ENCODE measurements at places on chromosomes 2 and 18.

DNA sequence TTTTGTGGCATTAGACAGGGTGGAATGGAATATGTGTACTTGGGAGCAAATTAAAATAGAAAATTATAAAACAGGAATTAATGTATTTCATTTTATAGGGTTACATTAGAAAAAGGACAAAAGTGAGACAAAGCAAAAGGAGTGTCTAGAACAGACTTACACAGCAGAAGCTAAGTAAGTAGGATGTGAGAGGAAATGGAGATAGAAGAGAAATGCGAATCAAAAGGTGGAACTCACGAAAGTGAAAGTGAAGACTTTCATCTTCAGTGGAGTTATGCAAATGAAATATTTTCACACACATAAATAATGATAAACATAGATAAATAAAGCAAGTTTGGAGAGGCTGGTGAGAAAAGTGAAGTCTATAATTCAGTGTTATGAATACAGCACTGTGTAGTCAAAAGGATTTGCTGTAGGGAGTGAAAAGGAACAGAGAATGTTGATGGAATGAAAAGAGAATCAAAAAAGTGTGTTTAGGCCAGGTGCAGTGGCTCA lies 94.8 kb downstream of the DLGAP1 start:
- DNase-seq = no peak

DNA sequence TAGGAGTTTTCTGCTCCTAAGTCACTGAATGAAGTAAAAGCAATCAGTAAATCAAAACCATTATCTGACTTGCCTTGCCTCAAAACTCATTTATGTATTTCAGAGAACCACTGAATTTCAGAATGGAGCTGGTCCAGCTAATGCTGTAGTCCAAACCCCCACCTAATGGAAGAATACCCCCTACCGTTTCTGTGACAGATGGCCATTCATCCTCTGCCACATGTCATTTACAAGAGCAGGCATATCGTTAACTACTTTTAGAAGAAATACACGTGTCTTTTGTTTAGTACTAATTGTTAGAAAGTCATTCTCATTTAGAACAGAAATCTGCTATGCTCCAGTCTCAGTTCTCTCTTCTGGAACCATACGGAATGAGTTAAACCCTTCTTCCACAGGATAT lies 12.8 kb upstream of the GALNT5 start:
- no peak for DNase-seq

GRCh38 chr18:25990473-25990872 lies 99.9 kb downstream of the SS18 start:
- DNase-seq = no peak

- DNase-seq = no peak
Observed at GRCh38 chr2:187078297-187078696, 229.3 kb upstream of the ZSWIM2 start.

GRCh38 chr18:5298156-5298852 lies 2.8 kb upstream of the ZBTB14 start:
- no peak for DNase-seq

- no peak for DNase-seq
Observed at GRCh38 chr18:37385846-37386778, 179.5 kb downstream of the CELF4 start.

- no peak for DNase-seq
Observed at GRCh38 chr18:76885001-76885400, 62.6 kb downstream of the ZNF236 start.

- no peak for DNase-seq
Observed at GRCh38 chr2:216392018-216392562, 19.8 kb upstream of the MARCHF4 start.

- no peak for DNase-seq
Observed at GRCh38 chr2:209556354-209556961, 132.6 kb downstream of the MAP2 start.

DNA sequence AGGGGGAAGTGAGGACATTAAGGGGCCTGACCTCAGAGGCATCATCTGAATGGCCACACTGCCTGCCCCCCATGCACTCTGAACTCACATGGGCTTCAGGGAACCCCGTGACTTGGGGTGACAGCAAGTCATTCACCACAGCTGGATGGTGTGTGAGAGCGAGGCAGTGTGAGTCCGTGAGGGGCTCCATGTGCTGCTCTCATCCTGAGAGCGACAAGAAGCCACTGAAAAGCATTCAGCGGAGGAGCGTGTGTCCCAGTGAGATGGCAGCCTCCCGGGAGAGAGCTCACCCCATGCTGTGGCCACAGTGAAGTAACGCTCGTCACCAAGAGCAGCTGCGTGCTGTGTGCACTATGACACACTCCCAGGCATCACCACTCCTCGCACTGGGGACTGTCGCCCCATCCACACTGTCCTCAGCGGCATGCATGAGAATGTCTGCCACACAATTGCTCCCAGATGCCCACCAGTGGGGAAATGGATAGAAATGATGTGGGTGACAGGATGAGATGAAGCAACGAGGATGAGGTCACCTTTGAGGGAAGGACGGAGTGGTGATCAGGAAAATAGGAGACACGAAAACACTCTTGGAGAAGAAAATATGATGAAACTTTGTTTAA lies 213.0 kb upstream of the RAB6C start:
- no peak for DNase-seq

DNA sequence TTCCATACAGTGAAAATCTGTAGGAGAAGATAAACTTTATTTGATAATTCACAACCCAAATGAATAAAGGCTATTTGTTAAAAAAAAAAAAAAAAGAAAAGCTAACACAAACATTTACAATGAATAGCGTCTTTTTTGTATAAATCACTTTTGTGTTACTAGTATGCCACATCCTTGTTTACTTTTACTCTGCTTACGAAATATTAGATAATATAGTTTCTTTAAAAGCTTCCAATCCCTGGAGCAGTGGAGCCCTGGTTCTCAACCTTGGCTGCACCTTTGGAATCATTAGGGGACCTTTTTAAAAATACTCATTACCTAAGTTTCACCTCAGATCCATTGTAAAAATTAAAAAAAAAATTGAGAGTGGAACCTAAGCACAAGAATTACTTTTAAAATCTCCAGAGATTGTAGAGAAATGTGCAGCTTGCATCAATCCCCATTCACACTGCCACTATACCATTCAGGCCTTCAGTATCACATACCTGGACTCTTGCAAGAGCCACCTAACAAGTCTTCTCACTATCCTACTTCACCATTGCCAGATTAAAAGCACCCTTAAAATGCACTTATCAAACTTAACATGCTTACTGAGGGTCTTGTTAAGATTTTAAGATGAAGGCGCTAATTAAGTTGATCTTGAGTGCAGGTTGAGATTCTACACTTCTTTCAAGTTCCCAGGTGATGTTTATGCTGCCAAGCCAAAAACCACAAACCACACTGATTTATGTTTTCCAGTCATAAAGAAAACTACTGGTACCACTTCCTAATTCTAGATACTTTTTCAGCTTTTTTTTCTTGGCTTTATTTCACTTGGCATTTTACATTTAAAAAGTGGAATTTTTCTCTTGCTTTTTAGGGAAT lies 59.7 kb upstream of the ZC3H15 start:
- no peak for DNase-seq

DNA sequence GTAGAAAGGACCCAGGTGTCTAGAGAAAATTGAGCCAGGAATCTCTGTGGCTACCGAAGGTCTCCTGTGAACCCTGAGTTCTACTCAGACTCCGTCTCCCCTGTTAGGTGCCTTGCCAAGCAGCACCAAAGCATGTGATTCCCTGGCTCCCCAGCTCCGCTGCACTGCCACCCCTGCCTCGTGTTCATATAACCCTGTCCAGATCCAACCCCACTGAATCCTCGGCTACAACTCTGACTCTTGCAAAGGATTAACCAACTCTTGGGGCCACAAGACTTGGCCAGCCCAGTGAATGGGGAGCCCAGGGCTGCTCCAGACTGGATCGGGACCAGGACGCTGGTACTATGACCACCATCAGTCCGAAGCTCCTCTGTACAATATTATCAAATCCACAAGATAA lies 37.3 kb upstream of the ACAA2 start:
- no peak for DNase-seq

GRCh38 chr2:232870766-232871371 lies 805 bp downstream of the SNORC start:
- no peak for DNase-seq

GRCh38 chr2:7280790-7281189 lies 363.6 kb downstream of the RNF144A start:
- DNase-seq = no peak

- no peak for DNase-seq
Observed at GRCh38 chr18:23703987-23704384, 14.7 kb downstream of the LAMA3 start.

DNA sequence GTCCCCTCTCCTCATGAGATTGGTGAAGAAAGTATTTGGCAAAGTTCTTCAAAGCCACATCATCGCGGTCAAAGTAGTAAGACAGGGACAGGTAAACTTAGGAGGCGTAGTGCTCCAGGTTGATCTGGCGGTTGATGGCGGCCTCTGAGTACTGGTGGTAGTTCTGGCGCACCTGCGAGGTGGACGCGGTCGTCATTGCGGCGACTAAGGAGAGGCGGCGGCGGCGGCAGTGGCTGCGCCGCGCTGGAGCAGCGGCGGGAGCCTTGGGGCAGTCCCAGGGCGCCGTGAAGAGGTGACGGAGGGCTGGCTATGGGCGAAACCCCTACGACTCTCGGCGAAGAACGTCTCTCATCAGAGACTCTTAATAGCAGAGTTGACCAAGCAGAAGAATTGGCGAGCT lies 107.2 kb upstream of the UBE2E3 start:
- DNase-seq = no peak

DNA sequence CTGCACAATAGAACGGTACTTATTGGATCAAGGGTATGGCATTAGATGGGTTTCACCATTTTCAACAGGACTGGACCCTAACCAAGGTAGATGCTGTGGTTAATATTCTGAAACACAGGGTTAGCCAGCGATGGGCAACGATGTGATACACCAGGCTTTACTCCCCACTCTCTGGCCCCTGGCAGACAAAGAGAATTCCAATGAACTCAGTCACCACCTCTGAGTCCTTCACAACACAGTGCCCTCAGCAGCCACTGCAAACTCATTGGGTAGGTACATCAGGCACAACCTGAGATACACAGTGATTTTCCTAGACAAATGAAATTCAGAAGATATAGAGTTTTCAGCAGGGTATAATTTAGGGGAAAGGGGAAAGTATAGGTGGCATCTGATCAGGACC lies 634.5 kb downstream of the ZEB2 start:
- no peak for DNase-seq

DNA sequence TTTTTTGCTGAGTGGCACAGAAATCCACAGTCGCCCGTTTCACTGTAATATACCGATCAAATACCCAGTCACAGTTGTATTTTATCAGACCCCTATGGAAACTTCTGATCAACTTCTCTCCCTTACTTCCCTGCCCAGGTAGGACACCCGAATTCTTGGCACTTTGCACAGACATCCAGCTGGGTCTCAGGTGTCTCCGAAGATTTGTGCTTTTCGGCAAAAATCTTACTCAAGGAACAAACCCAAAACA lies 596 bp downstream of the MREG start:
- DNase-seq = no peak

GRCh38 chr2:182906454-182906853 lies 40.0 kb upstream of the FRZB start:
- DNase-seq = no peak

GRCh38 chr2:166932032-166932431 lies 43.8 kb downstream of the XIRP2 start:
- no peak for DNase-seq

DNA sequence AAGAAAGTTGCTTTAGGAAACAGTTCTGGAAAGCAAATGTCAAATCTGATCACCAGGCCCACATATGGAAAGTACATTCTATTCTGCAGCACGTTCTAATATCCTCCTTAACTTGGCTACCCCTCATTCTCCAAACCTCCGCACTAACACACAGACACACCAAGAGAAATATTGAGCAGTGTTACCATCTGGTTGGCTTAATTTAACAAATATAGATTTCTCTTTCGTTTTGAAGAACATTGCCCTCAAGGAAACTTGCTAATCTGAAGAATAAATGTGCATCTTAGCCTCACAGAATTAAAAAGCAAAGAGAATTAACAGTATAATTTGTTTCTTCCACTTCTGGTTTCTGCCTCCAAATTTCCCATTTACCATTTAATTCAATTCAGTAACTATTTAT lies 72.8 kb upstream of the TTC39C start:
- DNase-seq = no peak

GRCh38 chr2:55108456-55109160 lies 58.4 kb upstream of the RTN4 start:
- no peak for DNase-seq

DNA sequence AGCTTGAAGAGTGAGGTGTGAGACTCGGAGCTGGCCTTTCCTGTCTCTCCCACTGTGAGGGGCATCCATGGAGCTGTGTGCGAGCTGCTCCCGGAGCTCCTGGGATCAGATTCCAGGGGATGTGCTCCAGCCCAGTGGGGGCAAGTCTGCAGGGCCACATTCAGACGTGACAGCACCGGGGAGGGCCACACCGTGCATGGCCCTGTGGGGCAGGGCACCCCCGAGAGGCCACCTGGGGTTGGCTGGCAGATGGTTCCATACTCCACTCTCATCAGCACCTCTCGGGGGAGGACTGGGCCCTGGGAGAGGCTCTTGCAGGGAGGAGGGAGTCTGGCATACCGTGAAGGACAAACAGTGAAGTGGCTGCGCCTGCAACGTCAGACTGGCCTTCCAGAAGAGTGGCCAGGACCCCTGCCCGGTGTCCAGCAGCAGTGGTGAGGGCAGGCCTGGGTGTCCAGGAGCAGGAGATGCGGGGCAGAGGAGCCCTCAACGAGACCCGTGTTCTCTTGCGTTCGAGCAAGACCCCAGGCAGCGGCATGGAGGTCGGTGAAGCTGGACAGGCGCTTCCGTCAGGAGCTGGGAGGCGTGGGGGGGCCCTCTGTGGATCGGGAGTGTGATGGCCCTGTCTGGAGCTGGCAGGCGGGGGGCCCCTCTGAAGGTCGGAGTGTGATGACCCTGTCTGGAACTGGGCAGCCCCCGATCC lies 84.3 kb downstream of the ASB1 start:
- no peak for DNase-seq

- DNase-seq = no peak
Observed at GRCh38 chr2:110766291-110766690, 33.9 kb downstream of the ACOXL start.

DNA sequence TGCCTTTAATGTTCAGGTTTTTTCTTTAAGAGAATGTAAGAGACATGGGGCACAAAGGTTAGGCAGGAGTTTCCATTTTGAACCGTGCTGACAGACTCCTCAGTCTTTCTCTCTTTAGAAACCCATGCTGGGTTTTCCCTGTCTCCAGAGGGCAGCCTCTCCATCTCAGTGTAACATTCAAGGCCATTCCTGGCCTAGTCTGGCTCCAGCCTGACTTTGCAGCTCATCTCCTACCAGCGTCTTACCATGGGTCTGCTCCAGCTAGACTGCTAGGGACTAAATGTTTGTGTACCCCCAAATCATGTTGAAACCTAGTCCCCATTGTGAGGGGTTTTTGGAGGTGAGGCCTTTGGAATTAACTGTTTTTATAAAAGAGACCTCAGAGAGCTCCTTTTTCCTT lies 9.8 kb upstream of the CLIP4 start:
- no peak for DNase-seq

DNA sequence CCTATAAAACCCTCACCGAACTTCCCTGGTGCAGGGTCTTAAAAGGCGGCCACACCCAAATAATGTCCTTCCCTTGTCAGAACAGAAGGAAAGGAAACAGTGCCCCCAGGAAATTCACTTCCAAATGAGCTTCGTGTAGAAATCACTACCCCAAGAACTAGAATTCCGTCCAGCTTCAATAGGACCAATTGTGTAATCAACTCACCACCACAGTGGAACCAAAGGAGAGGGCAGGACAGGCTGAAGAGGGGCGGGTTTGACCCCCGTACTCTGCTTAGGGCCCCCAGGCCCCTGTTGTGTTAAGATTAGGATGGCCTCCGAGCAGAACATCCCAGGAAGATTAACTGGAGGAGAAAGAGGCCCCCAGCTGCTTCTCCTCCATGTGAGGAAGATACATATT lies 24.1 kb downstream of the GPR35 start:
- DNase-seq = no peak

Measured in T1000 (cell line).